IMR-90 (cell line): ENCODE measurements at places on chromosomes 4 and X. TPM values are rescaled to one million over a fixed set of nuclear protein-coding genes. Genes with fewer than 3 reads are reported as not detected.

TAF7L gene
- 0.18 and 0.28 TPM in 2 replicates for total RNA-seq

OGT gene
- 65.0 and 80.7 TPM in 2 replicates for total RNA-seq

GC gene
- not detected in 2 replicates for total RNA-seq

NPY2R gene
- total RNA-seq = not detected in 2 replicates

NDST3 gene
- under 0.01 and 0.18 TPM in 2 replicates for total RNA-seq

TRIM2 gene
- total RNA-seq = 52.2 and 64.2 TPM in 2 replicates

PLP1 gene
- 0.18 and 0.28 TPM in 2 replicates for total RNA-seq

NPY5R gene
- total RNA-seq = not detected in 2 replicates

YY2 gene
- total RNA-seq = 0.72 and 1.1 TPM in 2 replicates

GALNT7 gene
- 31.2 and 43.9 TPM in 2 replicates for total RNA-seq

ETDB gene
- total RNA-seq = not detected in 2 replicates

SHROOM2 gene
- total RNA-seq = 8.1 TPM in 2 replicates

CXXC4 gene
- total RNA-seq = under 0.01 TPM in 1 of 2 replicates, not detected in the other

APBB2 gene
- 64.7 and 75.5 TPM in 2 replicates for total RNA-seq
